ENCODE measurements at places on chromosomes 5 and 9.
A peak's percentile ranks its signal among the peaks of the same experiment; 100 is the strongest.

DNA sequence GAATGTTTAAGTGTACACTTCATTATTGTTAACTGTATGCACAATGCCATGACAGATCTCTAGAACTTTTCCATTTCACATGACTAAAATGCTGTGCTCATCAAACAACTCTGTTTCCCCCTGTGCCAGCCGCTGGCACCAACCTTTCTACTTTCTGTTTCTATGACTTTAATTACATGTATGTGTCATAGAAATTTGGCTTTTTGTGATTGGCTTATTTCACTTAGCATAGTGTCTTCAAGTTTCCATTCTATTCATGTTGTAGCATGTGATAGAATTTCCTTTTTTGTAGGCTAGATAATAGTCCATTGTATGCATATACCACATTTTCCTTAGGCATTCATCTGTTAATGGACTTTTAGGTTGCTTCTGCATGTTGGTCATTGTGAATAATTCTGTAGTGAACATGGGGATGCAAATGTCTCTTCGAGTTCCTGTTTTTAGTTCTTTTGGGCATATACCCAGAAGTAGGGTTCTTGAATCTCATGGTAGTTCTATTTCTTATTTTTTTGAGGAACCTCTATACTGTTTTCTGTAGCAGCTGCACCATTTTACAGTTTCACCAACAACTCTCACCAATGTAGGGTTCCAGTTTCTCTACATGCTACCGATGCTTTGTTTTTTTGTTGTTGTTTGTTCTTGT, 184.4 kb upstream of the DMRT1 start:
- DNase-seq = no peak

GRCh38 chr5:132641841-132642240, 16.1 kb upstream of the IL13 start:
- DNase-seq = no peak

- no peak for DNase-seq
Measured at GRCh38 chr9:91223000-91223399, 138.7 kb downstream of the AUH start.

DNA sequence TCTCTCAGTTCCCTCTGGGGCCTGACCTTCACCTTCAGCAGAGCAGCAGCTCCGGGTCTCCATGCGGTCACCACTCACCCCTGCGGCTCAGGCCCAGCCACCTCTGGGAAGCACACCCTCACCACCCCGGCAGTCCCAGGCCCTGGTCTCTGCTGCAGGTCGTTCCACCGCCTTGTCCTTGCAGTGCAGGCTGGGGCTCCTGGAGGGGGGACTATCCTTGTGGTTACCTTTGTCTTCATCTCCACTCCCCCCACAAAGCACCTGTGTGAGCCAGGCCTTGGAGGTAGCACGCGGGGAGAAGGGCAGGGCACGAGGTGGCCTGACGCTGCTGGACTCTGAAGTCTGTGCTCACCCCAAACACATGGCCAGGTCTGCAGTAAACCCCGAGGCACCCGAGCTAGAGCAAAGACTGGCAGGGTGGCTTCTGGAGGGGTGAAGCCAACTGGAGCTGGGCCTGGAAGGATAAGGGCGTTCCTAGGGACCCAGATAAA, 33.2 kb upstream of the RXRA start:
- no peak for DNase-seq

DNA sequence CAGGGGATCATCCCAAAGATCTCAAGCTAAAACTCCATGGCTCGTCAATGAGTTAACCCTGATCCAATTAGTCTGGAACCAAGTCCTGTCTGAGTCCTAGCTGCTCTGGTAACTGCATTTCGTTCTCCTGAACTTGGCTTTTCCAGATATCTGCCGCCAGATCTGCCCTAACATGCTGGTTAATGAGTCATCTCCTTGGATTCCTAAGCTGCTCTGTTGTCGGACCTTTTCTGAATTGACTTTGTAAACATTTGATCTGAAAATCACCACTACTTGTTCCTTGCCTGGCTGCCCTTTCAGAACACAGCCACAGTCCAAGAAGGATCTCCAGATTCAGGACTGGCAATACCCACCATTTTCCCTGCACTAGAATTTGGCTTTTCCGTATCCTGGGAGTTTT, 473.0 kb downstream of the ZSWIM6 start:
- no peak for DNase-seq

GRCh38 chr5:34959323-34959722, 30.0 kb downstream of the DNAJC21 start:
- DNase-seq = no peak

DNA sequence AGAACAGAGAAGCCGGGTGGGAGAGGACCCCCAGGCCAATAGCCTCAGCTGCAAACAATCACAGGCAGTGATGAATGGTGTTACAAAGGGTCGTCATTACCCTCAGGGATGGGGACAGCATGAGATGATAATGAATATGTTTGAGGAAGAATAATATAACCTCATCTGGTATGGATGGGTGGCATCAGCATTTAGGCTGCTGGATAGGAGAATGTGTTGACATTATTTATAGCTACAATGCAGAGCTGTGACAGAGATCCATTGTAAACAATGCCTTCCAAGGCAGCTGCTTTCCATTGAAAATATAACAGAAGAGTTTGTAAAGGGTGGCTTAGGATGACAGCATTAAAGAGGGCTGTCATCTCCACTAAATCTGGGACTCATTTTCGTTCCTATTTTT, 365.5 kb downstream of the KCNN2 start:
- DNase-seq = no peak

- DNase-seq = no peak
Measured at GRCh38 chr9:88074931-88075330, 63.3 kb downstream of the SPATA31C2 start.

GRCh38 chr5:52703321-52703720, 84.4 kb upstream of the ITGA1 start:
- DNase-seq = no peak

DNA sequence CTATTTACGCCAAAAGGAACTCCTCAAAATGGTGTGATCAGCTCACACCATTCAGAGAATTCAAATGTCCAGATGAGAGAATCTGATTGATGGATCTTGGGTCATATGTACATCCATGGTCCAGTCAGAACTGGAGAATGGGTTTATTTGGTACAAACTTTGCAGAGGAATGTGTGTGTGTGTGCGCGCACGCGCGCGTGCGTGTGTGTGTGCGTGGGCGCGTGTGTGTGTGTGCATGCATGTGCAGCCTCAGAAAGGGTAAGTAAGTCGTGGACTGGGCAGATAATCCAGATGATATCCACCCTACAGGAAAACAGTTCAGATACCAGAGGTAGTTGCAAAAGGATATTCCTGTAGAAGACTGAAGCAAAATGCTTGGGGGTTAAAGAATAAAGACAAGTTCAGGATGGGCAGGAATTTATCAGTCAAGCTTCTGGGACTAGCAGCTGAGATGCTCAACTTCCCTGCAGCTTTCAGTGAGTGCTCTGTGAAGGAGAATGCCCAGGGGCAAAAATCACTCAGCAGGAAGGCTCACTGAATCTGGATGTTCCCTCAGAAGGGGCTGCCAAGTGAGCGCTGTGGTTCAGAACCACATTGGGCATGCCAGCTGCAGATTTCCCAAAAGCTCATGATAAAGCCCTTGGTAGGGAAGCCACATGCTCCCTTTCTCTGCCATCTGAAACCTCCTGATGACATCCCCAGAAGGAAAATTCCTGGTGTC, 440.5 kb upstream of the SGCD start:
- DNase-seq = no peak

GRCh38 chr5:88682131-88682530, 200.9 kb downstream of the MEF2C start:
- no peak for DNase-seq

GRCh38 chr5:142095651-142096330, 12.8 kb upstream of the NDFIP1 start:
- DNase-seq = peak; percentile 55

GRCh38 chr5:162392336-162392735, 324.8 kb downstream of the GABRG2 start:
- no peak for DNase-seq

DNA sequence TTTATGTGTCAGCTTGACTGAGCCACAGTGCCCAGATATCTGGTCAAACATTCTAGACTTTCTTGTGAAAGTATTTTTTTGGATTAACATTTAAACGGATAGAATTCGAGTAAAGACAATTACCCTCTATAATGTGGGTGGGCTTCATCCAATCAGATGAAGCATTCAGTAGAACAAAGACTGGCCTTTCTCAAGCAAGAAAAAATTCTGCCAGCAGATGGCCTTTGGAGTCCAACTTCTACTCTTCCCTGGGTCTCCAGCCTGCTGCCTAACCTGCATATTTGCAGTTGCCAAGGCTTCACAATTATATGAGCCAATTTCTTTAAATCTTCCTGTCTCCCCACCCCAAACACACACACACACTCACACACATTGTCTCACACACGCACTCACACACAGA, 86.4 kb downstream of the MED10 start:
- DNase-seq = no peak

DNA sequence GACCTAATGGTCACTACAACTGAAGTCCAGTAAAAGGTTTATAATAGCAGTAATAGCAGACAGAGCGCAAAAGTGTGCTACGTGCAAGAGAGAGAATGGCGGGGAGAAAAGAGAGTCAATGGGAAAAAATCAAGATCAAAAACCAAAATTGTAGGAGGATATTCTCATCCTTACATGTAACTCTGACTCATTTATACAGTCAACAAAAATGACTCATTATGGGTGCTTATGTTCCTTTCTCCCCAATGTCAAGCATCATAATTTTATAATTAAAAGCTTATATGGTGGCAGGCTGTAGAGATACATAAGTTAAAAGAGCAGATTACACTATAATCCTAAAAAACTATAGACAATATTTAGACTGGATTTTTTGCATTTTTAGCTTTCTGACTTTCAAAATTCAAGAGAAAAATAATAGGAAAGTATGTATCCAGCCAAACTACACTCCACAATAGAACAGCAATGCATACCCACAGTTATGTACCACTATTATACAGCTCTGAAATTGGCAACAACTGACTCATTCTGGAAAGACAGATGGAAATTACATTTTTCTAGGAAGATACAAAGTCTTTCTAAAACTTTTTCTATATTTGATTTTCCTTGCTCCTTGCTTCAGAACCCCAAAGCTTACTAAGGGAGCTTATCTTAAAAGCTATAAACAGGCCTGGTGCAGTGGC, 78.4 kb downstream of the PLPP1 start:
- DNase-seq = no peak

GRCh38 chr5:160462167-160462566, 40.5 kb downstream of the PTTG1 start:
- DNase-seq = no peak

DNA sequence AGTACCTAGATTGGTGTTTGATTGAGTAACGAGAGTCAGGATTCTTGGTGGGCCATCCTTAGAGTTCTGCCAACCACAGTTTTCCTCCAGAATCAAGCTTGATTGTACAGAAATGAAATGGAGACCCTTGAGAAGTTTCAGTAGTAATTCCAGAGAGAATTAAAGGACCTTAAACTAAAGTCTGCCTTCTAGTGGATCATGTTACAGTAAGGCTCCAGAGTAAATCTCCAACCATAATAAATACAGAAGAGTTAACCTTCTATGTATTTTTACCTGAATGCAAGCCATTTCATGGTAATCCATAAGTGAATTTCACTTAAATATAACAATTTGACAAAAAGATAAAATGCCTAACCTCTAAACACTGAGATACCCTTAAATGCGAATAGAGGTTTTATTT, 53.0 kb upstream of the CNTLN start:
- DNase-seq = no peak

GRCh38 chr5:35198686-35199085, 31.6 kb downstream of the PRLR start:
- no peak for DNase-seq

DNA sequence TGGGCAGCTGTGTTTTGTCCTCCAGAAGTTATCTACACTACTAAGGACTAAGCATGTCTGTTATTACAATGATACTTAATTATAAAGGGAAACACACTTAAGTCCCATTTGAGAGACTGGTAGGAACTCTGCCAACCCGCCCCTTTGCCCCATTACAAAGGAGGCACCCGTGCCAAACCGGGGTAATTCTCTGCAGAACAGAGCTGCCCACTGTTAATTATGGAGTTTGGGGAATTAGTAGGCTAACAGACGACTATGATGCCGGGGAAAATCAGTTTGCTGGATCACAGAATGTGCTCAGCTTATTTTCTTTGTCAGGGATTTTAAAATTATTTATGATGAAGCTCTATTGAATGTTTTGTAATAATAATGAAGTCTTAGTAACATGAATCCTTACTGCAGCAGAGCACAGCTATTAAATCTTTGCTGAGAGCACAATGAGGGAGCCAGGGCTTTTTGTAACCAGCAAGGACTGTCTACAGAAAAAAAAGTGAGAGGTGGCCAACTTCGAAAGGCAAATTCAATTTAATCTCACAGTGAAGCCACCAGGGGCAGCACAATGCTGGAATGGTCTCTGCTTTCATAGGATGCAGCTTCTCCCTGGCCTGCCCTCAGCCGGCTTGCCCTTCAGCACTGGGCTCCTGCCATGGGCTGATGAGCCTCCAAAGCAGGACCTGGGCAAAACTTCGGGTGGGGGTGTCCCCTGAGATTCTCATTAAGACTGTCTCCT, 134.5 kb downstream of the GNAQ start:
- no peak for DNase-seq

GRCh38 chr5:62707563-62707962, 128.9 kb downstream of the LRRC70 start:
- DNase-seq = no peak

GRCh38 chr5:3325201-3325971, 270.2 kb upstream of the IRX1 start:
- no peak for DNase-seq

DNA sequence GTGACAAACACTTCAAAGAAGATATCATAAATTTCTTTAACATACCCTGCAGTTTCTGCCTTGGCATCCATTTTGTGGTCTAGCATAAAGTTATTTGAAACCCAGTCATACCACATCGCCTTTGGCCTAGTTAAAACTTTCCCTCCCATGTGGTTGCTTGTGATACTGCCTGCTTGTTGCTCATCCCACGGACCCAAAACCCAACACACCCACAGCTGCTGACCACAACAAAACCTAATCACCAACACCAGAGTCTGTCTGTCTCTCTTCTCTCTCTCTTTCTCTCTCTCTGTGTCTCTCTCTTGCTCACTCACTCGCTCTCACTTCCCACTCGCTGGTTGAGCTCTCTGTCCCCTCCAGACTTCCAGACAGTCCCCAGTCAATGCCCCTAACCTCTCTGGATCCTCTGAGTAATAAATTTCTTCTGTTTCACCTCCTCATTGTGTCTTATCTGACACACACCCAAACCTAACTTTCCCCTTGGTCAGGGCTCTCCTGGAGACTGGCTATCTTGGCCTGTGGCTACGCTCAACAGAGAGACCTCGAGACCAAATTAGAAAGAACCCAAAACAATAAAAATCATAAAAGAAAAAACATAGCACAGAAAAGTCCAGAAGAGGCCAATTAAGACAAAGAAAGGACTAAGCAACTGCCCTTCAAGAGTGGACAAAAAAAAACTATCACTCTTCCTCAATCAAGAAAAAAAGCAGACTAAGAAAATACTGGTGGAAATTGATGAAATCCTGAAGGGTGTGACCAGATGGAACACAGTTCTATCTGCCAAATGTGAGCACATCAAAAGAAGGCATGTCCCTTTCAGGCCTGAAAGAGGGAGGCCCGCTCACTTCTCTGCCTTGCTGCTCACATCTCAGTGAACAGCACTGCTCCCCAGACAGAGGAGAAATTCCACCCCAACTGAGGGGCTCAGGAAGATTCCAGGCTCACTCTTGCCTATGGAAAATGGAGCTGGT, 41.5 kb downstream of the TTLL11 start:
- DNase-seq = no peak

All from activated CD8-positive, alpha-beta memory T cell treated with anti-CD3 and anti-CD28 coated beads for 1 hour (primary cell).